ENCODE measurements at places on chromosomes 5 and 9. TPM values are rescaled to one million over a fixed set of nuclear protein-coding genes. Genes with fewer than 3 reads are reported as not detected.

ACOT12 gene
- polyA plus RNA-seq = not detected

DNA sequence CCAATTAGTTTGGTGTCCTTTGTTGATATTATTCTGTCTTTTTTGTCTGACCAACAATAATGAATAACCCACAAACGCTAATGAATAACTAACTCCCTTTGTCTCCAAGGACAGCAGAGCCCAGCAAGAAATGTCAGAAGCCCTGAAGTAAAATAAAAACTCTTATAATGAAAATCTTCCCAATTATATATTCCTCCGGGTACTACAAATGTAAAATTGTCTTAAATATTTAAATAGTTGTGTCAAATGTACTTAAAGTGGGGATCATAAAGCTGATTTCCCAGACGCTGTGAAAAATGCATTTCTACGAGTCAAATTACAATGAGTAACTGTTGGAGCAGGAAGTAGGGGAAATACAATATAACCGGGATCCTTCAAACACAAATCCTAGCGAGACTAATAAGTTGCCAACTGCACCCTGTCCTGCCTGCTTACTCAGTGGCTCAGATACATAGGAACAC lies 22.3 kb downstream of the GLIS3 start:
- H3K4me1 ChIP-seq = no peaks in the 10 kb centered on the region
- no peak overlapping the region for H3K27ac ChIP-seq
- H3K36me3 ChIP-seq = no peaks in the 10 kb centered on the region
- peaks cover 2% of the 10 kb centered on the region for H3K27me3 ChIP-seq

GRCh38 chr5:95734187-95734586 lies 3.1 kb downstream of the RHOBTB3 start:
- H3K4me1 ChIP-seq = peaks cover 40% of the 10 kb centered on the region
- H3K27ac ChIP-seq = no peak overlapping the region
- H3K36me3 ChIP-seq = peaks cover 5% of the 10 kb centered on the region
- no peaks in the 10 kb centered on the region for H3K27me3 ChIP-seq
- no peak for DNase-seq

DNA sequence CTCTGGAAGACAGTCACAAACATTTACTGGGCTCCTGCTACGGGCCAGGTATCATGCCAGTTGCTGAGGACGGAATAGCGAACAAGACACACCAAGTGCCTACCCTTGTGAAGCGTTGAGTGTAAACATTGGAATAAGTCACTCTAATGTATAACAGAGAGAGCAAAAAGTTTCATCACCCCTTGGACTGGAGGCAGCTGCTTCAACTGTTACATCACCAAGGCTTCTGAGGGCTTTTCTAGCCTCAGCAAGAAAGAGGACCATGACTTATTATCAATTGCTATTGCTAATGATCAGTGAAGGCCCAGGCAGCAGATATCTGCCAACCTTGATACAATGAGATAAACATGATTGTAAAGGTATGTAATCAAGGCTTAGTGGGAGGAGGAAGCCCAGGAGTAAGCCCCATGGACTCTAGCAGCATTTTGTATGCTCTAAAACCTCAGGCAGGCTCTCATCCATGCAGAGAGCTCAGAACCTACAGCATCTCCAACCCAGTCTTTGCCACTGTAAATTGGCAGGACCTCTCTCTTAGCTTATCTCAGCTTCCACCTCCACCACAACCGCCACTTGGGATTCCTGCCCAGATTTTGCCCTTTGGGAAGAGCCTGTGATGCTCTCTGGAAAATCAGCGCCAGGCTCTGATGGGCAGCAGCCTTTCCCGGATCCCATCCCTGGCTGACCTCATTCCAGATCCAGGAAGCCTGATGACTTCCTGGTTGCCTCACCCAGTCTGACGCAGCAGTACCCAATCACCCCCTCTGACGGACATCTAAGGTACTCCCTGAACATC lies 54.5 kb downstream of the ADAM19 start:
- no peaks in the 10 kb centered on the region for H3K27me3 ChIP-seq
- no peaks in the 10 kb centered on the region for H3K36me3 ChIP-seq
- H3K4me3 ChIP-seq = no peak overlapping the region
- no peaks in the 10 kb centered on the region for H3K4me1 ChIP-seq
- no peak for DNase-seq

TPPP gene
- polyA plus RNA-seq = 0.19 TPM

- no peak for DNase-seq
- no peak overlapping the region for H3K27ac ChIP-seq
- H3K36me3 ChIP-seq = no peaks in the 10 kb centered on the region
- no peaks in the 10 kb centered on the region for H3K4me1 ChIP-seq
Observed at GRCh38 chr5:33299621-33300208, 141.1 kb upstream of the TARS1 start.

TICAM2 gene
- not detected for polyA plus RNA-seq

Measured in immature natural killer cell (primary cell).